ENCODE measurements at places on chromosomes 1 and 21. TPM values are rescaled to one million over a fixed set of nuclear protein-coding genes. Genes with fewer than 3 reads are reported as not detected.

The C1QTNF12 gene
- not detected for polyA plus RNA-seq

The KAZN gene
- 0.08 TPM for polyA plus RNA-seq

The PADI2 gene
- polyA plus RNA-seq: not detected

The YBX1 gene
- polyA plus RNA-seq: 69.9 TPM

The LCE1C gene
- polyA plus RNA-seq: not detected

The VCAM1 gene
- polyA plus RNA-seq: not detected

GRCh38 chr21:25952306-25952705, 217.5 kb downstream of the GABPA start:
- no peak for DNase-seq

DNA sequence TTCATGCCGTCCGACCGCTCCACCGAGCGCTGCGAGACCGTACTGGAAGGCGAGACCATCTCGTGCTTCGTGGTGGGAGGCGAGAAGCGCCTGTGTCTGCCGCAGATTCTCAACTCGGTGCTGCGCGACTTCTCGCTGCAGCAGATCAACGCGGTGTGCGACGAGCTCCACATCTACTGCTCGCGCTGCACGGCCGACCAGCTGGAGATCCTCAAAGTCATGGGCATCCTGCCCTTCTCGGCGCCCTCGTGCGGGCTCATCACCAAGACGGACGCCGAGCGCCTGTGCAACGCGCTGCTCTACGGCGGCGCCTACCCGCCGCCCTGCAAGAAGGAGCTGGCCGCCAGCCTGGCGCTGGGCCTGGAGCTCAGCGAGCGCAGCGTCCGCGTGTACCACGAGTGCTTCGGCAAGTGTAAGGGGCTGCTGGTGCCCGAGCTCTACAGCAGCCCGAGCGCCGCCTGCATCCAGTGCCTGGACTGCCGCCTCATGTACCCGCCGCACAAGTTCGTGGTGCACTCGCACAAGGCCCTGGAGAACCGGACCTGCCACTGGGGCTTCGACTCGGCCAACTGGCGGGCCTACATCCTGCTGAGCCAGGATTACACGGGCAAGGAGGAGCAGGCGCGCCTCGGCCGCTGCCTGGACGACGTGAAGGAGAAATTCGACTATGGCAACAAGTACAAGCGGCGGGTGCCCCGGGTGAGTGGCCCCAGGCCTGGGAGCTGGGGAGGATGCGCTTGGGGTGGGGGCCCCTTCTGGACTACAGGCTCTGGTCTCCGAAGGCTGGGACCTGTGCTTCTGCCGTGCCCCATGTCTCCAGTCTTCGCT, 1.1 kb downstream of the SKI start:
- peak; percentile 60 for DNase-seq

DNA sequence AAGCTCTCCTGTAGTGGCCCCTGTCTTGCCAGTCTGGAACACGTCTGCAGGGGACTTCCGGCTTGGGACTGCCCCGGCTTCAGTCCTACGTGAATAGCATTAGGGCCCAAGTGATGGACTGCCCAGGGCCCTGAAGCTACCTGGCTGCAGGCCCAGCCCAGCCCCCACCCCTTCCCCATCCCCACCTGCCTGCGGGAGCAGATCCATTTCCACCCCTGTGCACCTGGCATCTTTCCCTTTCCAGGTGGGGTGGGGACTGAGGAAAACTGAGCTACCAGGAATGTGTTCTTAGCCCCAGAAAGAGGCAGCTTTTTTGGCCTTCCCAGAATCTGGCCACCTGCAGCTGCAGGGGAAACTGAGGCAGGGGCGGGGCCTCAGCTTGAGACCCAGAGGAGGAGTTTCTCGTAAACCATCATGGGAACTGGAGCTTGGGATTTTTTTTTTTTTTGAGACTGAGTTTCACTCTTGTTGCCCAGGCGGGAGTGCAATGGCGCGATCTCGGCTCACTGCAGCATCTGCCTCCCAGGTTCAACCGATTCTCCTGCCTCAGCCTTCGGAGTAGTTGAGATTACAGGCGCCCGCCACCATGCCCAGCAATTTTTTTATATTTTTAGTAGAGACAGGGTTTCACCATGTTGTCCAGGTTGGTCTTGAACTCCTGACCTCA, 3.2 kb downstream of the EDN2 start:
- no peak for DNase-seq

DNA sequence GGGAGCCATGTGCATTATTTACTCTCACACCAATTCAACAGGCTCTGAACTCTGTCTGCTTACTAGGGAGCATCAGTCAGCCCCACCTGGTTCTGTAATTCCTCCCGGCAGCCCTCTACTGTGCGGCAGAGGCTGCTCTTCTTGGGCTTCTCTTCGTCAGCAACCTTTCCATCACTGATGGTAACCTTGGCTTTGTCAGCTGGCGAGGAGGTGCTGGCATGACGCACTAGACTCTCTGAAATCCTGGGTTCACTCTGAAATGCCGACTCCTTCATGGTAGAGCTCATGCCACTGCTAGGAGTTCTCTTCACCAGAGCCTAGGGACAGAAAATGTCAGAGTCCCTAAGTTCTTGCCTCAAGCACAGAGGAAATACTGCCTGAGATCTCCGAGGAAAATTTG, 49.2 kb downstream of the UBR4 start:
- DNase-seq: no peak

GRCh38 chr1:203275656-203276272, 29.6 kb upstream of the BTG2 start:
- no peak for DNase-seq
